ENCODE measurements at places on chromosomes 1 and 21.

- no peak for DNase-seq
These were observed 6.9 kb downstream of the ZNF691 start for GRCh38 chr1:42853116-42853884.

GRCh38 chr1:48089356-48089891 lies 92.2 kb upstream of the TRABD2B start:
- no peak for DNase-seq

DNA sequence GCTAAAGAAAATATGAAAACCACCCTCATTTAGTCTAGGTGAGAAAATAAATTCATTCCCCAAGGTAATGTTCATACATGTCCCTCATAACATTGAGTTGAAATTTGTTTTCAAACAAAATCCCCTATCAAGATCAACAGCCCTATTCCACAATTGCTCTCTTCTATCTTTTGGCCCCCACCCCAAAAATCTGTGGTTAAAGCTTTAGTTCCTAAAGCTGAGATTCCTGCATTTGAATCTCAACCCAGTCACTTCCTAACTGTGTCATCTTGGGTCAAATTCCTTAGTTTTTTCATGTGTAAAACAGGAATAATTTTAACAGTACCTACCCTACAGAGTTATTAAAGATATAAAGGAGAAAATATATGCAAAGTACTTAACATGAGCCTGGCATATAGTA lies 22.0 kb downstream of the KIAA0319L start:
- DNase-seq: no peak

DNA sequence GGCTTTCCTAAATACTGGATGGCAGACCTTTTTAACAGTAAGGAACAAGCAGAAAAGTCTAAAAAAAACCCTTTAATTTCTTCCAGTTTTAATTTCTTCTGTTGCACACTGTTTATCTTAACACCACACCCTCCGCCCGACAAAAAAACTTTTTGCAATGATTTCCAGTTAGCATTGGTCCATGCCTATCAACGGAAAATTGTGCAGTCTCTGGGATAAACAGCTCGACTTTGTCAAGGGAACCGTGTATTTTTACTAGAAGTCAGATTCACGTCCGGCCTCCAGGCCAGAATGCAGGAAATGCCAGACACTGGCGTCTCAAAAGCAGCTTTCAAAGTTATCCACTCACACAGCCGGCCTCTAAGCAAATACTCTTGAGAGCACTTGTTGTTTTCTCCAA lies 378 bp upstream of the NUP210L start:
- peak; percentile 34 for DNase-seq

GRCh38 chr21:42242611-42243010 lies 23.7 kb downstream of the ABCG1 start:
- no peak for DNase-seq

DNA sequence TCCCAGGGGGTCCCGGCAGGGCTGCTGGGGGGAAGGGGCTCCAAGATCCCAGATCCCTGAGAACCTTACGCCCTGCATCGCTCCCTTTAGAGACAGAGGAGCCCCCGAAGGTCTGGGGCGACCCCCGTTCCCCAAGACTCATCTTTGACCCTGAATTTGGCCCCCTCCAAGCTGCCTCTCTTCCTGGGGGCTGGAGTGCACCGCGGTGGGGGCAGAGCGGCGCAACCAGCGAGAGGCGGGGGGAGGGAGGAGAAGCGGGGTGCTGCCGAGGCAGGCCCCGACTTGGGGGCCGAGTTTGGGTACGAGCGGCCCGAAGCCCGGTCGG lies 5.4 kb upstream of the PLEKHG5 start:
- no peak for DNase-seq

DNA sequence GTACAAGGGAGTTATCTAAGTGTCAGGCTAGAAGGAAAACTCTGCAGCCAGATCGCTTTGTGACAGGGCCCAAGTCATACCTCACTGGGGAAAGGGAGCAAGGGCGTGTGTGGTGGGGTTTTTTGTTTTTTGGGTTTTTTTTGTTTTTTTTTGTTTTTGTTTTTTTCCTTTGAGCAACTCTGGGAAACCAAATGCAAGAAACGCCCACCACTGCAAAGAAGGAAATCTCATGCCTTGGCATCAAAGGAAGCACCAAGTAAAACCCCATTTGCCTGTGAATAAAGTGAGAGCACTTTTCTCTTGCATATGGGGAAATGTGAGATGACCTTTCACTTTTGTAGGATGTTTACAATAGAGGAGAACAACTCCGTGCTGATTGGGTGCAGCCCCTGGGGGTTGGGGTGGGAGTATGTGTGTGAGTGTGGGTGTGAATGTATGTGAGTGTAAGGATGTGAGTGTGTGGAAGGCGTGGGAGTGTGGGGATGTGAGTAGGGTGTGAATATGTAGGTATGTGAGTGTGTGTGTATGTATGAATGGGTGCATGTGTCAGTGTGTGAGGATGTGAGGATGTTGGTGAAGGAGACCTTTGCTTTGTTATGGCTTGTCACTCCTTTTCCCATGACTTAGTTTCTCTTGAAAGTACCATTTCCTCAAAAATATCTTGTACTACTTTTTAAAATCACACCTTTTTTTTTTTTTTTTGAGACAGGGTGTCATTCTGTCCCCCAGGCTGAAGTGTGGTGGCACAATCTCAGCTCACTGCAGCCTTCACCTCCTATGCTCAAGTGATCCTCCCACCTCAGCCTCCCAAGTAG lies 34.6 kb downstream of the IL12RB2 start:
- DNase-seq: no peak

- no peak for DNase-seq
These were observed 120.9 kb downstream of the FMN2 start for GRCh38 chr1:240212556-240212955.

DNA sequence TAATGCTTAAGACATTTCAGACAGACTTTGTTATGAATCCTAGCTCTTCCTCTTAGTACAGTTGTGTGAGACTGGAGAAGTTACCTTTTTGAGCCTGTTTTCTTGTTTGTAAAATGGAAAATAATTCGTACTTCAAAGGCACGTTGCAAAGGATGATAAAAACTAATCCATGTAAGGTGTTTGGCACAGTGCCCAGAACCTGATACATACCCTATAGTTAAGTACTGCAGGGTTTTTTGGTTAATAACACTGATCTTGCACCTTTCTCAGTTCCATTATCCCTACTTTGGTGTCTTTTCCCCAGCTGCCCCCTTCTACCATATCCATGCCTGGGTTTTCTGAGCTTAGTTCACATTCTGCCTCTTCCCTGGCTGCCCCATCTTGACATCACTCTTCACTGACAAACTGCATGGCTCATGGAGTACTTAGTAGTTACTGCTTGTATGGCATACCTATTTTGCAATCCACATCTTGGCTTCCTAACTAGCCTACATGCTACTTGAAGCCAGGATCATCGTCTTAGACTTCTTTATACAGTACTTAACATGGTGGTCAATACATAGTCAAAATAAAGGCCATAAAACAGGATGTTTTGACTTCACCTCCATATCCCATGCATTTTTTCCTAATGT lies 10.1 kb downstream of the CCDC185 start:
- peak; percentile 5 for DNase-seq

GRCh38 chr1:237961754-237962153 lies 71.0 kb upstream of the ZP4 start:
- DNase-seq: no peak

DNA sequence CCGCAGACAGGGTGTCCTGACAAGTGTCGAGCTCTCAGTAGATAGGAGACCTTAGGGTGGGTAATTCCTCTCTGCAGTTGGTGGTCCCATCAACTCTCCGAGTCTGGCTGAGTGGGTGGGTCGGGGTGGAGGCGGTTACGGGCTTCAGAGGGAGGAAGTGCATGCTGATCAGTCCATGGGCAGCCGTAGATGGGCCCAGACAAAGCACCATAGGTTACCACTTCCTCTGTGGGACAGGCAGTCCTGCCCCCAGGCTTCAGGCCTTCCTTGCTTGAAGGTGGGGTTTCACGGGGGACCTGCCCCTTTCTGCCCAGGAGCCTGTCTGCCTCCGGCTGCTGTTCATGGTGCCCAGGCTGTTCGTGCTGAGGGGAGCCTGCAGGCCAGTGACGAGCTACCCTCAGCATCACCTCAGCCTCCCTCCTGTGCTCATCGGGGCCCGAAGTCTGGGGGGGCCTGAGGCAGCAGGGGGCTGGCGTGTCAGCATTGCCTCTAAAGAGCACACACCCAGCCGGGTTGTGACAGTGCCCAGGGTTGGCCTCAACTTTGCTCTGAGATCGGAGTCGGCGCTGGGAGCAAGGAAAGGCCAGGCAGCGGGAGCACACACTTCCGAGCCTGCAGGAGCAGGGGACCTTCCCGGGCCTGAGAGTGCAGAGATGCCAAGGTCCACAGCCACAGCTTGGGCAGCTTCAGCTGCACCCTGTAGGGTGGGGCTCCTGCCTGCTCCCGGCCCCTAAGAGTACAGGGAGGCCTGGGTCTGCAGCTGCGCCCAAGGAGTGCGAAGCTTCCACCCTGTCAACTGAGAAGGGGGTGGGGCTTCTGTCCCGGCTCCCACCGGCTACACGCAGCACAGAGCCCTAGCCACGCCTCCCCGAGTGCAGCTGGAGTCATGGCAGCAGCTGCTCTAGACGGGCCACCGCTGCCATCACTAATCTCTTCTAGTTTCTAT lies 225.4 kb upstream of the NRIP1 start:
- no peak for DNase-seq

GRCh38 chr1:184143449-184143848 lies 91.9 kb downstream of the TSEN15 start:
- no peak for DNase-seq

GRCh38 chr1:50877641-50878040 lies 82.4 kb downstream of the FAF1 start:
- DNase-seq: no peak

DNA sequence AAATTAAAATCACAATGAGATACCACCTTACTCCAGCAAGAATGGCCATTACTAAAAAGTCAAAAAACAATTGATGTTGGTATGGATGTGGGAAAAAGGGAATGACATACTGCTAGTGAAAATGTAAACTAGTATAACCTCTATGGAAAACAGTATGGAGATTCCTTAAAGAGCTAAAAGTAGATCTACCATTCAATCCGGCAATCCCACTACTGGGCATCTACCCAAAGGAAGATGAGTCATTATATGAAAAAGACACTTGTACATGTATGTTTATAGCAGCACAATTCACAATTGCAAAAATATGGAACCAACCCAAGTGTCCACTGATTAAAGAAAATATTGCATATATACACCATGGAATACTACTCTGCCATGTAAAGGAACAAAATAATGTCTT lies 37.2 kb downstream of the SUSD4 start:
- DNase-seq: peak; percentile 3

DNA sequence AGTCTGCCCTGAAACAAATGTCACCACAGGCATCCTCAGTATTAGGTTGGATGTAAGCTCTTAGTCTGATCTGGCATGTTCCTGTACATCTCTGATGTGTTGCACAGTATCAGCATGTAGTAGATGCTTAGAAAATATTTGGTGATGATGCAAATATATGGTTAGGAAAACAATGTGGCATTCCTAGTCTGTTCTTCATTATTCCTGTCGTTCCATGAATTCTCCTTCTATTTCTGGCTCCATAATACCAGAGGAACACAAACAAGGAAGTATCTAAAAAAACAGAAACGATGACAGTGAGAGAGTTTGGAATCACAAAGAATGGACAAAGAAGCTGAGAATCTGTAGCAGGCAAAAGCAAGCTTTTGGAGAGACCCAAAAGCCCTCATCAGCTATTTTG lies 236.6 kb downstream of the HHAT start:
- DNase-seq: no peak

DNA sequence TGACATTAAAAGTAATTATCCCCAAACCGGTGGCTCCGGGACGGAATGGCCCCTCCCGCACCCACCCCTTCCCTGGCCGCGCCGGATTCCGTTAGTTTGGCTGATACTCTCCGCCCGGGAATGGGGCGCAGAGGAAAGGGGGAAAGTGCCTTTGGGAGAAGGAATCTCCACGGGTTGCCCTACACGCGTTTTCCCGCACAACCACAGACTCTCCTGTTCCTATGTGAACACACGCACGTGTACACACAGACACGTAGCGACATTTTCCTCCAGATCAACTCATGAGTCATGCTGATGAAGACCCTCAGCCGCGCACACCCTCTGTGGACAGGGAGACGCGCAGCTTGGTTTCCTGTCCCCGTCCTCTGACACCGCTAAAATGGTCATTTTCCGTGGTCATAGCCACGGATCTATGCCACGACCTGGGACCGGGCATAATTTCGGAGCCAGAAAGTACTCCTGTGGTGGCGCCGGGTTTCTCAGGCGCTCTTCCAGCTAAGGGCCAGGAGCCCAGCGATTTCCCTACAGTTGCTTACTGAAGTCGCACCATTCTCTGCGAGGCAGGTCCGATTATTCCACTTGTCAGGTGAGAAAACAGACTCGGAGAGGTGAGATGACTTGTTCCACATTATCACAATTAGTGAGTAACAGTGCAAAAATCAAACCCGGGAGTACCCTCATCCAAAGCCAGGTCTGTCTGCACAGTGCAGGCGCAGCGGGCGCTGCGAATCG lies 4.0 kb upstream of the DMRTA2 start:
- no peak for DNase-seq

GRCh38 chr1:150093805-150094204 lies 26.2 kb downstream of the VPS45 start:
- no peak for DNase-seq

GRCh38 chr1:103106426-103107341 lies 1.6 kb downstream of the COL11A1 start:
- DNase-seq: peak; percentile 76

GRCh38 chr1:82463951-82464350 lies 663.2 kb downstream of the ADGRL2 start:
- DNase-seq: no peak

GRCh38 chr1:30337324-30337620 lies 386.1 kb downstream of the MATN1 start:
- DNase-seq: no peak

GRCh38 chr1:156559086-156559796 lies 13.1 kb downstream of the IQGAP3 start:
- no peak for DNase-seq

- DNase-seq: peak; percentile 71
These were observed 516 bp downstream of the RCOR3 start for GRCh38 chr1:211259638-211260126.

DNA sequence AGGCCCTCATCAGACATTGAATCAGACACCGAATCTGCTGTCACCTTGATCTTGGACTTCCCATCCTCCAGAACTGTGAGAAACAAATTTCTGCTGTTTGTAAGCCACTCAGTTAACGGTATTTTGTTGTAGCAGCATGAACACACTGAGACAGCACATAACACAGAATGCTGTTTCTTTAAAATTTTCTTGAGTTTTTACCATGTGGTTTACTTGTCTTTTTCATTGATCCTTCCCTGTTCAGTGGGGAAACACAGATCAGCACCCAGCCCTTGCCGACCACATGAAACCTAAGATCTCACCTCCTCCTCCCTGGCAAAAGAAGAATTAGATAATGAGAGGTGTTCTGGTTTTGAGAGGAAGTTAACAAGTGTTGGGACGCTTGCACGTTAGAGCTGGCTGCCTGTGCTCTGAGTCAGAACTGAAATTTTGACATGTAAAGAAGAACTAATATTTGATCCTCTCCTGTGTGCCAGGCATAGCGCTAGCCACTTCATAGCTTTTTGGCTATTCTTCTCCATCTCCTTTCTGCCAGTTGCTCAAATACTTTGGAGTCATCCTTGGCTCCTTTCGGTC lies 179.6 kb downstream of the DHRS3 start:
- no peak for DNase-seq

GRCh38 chr1:178102218-178102617 lies 8.3 kb downstream of the RASAL2 start:
- no peak for DNase-seq

Data from astrocyte of the spinal cord (primary cell).